ENCODE measurements at places on chromosomes 7 and 10.

DNA sequence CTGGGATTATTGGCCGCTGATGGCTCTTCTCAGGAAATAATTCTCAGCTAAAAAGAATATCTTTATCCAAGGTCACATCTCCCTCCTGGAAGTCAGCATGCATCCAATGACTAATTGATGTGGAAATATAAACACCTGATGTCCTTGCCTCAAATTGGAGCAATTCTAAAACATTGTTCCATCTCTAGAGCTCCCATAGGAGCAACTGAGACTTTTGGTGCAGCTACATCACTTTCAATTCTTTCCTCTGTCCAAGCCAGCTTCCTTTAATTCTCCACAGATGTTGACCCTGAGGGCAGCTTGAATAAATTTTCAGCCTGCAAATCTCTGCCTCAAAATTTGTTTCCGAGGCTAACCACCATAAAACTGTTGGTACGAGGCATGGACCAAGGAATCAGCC, 43.9 kb upstream of the KCND2 start:
- no peak for DNase-seq

DNA sequence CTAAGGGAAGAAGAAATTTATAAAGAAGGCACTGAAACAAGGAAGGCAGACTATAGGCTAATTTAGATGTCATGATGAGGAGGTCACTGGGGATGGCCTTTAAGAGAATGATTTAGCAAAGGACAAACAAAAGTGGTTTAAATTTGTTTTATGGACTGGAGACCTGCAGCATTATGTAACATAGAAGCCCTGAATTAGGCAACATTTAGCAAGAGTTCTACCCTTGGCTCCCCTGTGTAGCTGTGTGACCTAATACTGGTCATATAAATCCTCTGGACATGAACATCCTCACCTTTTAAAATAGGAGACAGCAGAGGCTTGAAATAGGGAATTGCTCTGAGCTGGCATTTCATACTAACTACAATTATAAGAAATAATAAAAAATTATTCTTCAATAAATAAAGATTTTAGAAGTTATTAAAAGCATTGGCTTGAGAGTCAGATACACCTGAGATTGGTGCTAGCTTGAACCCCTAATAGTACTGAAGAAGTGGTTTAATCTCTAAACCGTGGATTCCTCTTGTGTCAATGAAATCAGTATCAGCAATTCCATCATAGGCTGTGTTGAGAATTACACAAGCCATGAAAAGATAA, 48.9 kb downstream of the RNLS start:
- no peak for DNase-seq

DNA sequence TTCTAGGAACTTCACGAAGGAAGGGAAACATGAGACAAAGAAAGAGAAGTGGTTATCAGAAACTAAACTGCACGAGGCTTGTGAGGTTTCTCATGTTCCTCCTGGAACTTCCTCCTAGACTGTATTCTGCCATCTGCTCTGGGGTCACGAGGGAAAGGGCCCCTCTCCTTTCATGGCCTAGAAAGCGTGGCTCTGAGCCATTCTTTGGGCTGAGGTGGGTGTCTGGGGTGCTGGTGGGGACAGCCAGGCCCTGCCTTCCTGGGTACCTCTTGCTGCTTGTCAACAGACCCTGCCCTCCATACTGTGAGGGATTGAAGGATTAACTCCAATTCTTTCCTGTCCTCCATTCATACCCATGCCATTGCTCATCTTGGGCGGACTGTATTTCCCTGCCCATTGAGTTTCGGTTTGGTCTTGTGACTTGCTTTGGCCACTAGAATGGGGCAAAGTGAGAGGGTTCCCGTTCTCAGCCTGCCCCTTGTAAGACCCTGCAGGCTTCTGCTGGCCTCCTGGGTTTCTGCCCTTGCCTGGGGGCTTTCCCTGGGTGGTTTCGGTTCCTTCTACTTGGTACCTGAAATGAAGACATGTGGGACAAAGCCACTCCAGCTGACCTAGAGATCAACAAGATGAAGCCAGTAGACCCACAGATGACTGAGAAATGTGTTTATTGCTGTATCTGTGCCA, 14.9 kb upstream of the GIMAP8 start:
- DNase-seq, result no peak

- DNase-seq, result no peak
Observed at GRCh38 chr7:78616539-78616938, 818.0 kb downstream of the PHTF2 start.

DNA sequence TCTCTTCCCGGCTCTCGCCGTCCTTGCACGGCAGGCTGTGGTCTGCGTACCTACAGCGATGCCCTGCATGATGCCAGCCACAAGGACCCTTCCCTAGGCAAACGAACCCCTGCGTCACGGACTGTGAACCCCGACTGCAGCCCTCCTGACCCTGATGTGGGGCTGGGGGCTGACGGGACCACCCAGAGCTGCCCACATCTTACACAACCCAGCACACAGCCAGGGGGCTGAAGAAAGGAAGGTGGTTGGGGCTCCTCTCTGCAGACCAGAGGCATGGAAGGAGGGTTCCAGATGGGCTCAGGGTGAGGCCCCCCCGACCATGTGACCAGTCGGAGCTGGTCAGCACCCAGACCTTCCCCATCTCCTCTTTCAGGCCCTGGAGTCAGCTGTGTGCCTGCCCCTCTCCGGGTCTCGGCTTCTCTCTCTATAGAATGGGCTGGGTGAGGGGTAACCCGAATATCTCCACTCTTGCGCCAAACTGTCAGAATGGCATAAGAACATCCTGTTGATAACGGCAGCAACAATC, 41.4 kb downstream of the EBF3 start:
- no peak for DNase-seq

DNA sequence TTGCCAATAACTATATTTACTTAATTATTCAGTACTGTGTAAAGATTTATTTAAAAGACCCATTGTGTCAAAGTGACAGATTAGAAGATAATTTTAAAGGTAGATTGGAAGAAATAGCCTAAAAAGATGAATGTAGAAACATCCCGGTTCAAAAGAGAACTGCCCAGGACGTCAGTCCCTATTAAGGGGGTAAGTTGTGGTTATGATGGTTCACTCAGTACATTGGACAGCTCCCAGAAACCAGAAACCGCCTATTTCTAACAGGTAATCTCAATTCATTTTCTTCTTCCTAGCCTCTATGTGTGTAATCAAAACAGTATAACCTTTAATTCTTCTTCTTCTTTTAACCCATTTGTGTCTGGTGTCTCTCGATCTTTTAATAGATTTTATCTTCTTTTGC, 1.5 kb upstream of the FERD3L start:
- no peak for DNase-seq

GRCh38 chr10:51139176-51139575, 64.9 kb downstream of the PRKG1 start:
- DNase-seq, result no peak

- no peak for DNase-seq
Observed at GRCh38 chr10:86100581-86101061, 266.0 kb downstream of the GRID1 start.

DNA sequence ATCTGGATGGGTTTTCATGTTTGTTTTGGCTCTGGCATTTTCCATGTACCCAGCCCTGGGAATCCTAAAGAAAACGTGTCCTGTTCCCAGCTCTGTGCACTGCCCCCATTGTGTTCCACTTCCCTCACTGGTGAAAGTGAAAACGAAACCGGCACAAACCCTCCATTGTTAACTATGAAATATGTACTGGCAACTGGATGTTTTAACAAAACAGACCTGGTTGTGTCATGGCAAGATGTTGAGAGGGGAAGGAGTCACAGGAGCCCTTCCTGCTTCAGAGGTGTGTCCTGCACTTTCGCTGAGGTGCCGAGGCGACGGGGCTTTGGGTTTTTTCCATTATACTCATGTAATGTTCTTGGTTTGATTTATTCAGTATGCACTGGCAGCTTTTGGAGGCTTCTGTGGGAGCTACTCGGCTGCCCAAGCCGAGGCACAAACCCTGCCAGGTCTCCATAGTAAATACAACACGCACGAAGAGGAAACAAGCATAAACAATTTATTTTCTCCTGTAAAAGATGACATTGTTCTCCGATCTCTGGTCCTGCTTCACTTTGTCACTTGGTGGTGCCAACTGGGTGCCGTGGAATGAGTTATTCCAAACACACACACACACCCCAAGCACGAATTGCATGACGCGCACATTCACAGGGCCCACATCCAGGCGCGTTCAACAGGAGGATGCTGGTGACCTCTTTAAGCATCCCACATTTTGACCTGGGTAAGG, 118.2 kb downstream of the CDK6 start:
- DNase-seq, result peak; percentile 11

DNA sequence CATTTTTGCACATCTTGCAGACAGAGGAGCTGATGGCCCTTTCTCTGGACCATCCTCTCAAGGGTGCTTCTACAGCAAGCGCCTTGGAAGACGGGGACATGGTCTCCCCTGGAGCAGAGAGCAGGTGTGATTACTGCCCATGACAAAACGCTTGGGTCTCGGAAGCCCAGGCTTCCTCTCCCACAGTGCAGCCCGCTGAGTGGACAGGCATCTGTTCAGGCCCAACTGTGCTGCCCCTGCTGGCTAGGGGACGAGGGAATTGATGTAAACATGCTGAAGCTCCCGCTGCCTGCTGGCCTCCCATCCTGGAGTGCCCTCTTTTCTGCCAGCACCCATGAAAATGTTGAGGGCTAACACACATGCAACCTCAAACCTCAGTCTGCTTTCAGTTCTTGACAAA, 14.3 kb downstream of the IL15RA start:
- DNase-seq, result no peak

- DNase-seq, result no peak
Observed at GRCh38 chr10:127313996-127314700, 117.8 kb upstream of the INSYN2A start.

- no peak for DNase-seq
Observed at GRCh38 chr10:26869528-26869927, 8.8 kb upstream of the ABI1 start.

DNA sequence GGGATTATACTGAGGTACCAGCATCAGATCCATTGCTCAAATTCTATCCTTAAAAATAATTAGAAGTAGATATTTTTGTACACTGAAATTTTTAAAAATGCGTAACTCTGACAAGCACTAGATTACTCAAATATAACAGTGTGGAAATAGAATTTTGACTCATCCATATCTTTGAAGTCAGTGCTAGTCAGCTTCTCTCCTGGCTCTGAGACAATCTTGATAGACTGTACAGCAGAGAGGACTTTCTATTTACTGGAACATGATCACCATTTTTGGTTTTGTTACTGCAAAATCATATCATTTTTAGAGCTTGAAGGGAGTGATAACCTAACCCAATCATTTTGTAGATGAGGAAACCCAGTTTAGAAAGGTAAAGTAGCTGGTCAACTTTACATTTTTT, 195.0 kb downstream of the MTERF1 start:
- DNase-seq, result no peak

DNA sequence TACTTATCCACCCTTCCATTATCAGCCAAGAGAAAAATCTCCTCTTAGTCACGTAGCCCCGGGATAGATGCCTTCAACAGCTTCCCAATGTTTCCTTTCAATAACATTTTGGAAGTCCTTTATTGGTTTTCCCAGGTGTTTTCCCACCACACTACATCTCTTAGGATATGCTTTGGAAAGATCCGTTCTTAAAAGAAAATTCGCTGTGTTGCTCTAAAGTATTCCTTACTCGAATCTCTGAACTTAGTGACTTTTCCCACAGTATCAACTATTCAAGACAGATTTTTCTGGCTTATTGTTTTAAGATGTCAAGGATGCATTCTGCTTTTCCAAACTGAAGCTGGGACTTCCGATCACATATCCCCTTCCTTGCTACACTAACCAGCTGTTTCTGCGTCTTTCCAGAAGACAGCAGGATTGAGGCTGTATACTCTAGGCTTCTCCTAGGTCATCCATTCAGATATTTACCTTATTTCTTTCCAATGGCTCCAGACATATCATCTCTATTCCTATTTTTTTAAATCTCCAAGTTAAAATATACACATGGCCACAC, 36.5 kb upstream of the SVIL start:
- DNase-seq, result no peak

DNA sequence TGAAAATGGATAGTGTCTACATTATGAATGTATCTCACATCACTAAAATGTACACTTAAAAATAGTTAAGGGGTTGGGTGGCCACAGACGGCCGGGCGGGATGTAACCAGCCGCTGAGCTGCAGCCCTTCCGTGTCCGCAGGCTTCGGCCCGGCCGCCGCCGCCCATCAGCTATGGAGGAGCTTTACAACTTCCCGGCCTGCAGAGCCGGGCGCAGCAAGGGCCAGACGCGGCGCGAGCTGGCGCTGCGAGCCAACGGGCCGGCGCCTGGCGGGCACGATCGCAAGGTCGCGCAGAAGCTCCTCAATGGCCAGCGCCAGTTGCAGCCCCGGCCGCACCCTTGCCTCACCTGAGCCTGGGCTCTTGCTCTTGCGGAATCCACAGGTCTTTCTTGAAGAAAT, 69.1 kb downstream of the KMT2C start:
- DNase-seq, result no peak

DNA sequence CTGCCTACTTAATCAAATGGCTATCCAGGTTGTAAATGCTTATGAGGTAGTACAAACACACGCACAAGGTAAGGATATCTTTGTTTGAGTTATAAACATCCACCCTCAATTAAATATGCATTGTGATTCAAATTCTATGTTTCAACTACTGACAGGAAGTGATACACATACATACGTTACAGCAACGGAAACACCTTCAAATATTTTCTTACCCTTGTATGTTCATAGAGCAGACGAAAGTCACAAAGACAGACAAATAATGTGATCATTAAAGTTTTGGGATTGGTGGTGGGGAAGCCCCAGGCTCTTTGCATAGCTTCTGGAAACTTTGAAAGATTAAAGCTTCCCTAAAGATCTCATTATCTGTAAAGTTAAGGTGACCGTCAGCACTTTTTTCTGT, 521.0 kb downstream of the PARD3 start:
- no peak for DNase-seq

GRCh38 chr7:134795231-134795630, 15.8 kb downstream of the CALD1 start:
- no peak for DNase-seq

DNA sequence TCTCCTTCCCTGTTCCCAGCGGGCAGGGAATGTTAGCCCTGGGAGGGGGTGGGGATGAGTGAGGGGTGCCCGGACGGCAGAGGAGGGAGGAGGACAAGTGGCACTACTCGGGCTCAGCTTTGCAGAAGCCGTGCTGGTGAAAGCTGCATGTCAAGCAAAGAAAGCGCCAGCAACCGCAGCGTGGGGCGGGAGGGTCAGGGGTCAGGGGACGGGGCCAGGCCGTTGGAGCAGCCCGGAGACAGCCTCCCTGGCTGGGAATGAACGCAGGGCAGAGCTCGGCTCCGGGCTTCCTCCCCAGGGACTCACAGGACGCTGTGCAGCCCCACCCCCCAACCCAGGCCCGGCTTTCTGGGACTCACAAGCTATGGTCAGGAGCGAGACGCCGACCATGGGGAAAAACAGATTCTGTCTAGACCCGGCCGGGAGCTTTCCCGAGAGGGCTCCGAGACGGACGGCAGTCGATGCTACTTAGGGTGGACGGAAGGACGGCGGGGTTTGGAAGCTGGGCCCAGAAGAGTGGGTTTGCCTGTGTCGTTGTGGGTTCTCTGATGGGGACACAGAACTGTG, 113.4 kb downstream of the VIPR2 start:
- no peak for DNase-seq

- no peak for DNase-seq
Observed at GRCh38 chr10:96327462-96327861, 23.2 kb downstream of the DNTT start.
